ENCODE measurements at places on chromosomes 5 and 9.

DNA sequence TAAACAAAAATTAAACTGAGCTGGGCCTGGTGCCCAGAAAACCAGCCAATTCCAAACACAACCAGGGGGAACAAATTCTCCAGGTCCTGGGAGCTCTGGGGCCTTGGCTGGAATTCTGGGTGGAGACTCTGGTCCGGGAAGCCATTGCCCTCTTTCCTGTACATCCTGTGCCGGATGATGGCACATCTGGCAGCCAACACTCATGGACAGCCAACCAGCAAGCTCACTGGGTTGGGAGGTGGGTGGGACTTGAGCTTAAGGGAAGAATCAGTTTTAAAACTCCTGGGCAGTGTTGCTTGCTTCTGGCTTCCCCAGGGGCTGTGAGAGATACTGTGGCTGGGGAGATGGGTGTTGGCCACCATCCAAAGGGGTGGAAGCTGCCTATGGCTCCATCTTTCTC is 56.1 kb downstream of the PCDH1 start:
- DNase-seq: peak; percentile 9

- DNase-seq: no peak
These were observed 313 bp downstream of the BRIX1 start for GRCh38 chr5:34915856-34916192.

DNA sequence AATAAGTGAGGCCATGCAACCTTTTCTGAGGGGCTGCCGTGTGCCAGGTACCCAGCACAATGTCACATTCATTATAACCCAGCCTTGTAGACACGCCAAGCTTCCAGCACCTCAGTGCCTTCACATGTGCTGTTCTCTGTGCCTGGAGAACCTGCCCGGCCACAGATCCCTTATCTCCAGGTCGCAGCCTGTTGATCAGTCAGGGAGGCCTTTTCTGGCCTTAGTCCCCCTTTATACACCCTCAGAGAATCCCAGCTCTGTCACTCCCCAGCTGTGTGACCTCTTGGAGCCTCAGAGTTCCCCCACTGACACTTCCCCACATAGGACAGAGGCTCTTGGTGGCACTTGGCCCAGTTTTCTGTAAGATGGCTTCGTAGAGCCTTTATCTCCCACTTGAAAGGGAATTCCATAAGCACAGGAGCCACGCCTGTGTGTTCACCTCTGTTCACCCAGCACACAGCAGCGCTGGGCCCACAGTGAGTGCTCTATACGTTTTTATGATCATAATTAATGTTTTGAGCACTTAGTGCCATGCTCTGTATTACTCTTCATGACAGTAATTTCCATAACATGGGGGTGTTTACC is 38.7 kb downstream of the NEURL1B start:
- no peak for DNase-seq

DNA sequence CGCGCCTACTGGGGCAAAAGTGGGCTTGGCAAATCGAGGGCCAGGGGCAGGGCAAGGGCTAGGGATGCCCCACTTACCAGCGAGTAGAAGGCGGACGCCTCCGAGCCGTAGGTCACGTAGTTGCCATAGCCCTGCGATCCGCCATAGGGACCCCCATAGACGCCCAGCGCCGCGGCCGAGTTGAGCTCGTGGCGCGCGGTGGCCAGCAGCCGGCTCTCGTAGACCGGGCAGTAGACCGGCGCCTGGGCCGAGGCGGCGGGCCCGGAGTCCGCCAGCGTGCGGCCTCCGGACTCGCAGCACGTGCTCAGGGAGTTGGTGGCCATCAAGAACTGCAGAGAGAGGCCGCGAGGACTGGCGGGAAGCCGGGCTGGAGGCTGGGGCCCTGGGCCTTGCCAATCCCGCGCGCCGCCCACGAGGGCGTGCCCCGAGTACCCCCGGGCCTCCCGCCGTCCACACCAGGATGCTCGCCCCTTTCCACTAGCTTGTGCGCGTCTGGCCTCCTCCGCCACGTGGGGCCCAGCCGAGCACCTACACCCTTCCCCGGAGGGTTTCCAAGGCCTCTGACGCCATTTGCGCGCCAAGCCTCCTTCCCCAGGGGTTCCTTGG is 891 bp downstream of the IRX4 start:
- no peak for DNase-seq

- no peak for DNase-seq
These were observed 28.5 kb upstream of the KIF4B start for GRCh38 chr5:154984946-154985516.

DNA sequence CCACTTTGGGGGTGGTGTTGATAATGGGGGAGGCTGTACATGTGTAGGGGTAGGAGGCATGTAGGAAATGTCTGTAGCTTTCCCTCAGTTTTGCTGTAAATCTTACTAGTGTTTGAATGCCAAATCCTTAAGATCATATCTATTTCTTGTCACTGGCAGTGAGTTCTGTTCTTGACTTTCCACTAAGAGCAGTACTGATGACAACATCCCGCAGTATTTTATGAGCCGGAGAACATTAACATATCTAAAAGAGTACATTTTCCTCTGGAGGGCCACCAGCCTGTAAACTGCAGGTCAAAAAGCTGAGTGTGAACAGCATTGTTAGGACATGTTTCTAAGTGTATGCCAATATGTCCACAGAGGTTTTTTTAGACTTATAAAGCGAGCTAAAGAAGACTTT is 2.5 kb upstream of the HSPB3 start:
- no peak for DNase-seq

- no peak for DNase-seq
These were observed 68.2 kb upstream of the SMC2 start for GRCh38 chr9:104025945-104026344.

GRCh38 chr5:127830157-127830556 is 127.0 kb downstream of the CCDC192 start:
- no peak for DNase-seq

DNA sequence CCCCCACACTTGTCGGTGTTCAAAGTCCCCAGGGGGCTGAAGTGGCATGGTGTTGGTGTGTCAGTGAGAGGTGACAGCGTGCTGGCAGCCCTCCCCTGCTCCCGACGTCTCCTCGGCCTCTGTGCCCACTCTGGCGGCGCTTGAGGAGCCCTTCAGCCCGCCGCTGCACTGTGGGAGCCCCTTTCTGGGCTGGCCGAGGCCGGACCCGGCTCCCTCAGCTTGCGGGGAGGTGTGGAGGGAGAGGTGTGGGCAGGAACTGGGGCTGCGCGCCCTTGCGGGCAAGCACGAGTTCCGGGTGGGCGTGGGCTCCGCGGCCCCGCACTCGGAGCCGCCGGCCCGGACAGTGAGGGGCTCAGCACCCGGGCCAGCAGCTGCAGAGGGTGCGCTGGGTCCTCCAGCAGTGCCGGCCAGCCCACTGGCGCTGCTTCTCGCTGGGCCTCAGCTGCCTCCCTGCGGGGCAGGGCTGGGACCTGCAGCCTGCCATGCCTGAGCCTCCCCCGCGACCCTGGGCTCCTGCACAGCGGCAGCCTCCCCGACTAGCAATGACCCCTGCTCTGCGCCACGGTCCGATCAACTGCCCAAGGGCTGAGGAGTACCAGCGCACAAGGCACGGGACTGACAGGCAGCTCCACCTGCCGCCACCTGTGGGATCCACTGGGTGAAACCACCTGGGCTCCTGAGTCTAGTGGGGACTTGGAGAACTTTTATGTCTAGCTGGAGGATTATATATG is 224.1 kb upstream of the RIOK2 start:
- no peak for DNase-seq

GRCh38 chr9:70484232-70485130 is 70.0 kb upstream of the KLF9 start:
- peak; percentile 76 for DNase-seq

DNA sequence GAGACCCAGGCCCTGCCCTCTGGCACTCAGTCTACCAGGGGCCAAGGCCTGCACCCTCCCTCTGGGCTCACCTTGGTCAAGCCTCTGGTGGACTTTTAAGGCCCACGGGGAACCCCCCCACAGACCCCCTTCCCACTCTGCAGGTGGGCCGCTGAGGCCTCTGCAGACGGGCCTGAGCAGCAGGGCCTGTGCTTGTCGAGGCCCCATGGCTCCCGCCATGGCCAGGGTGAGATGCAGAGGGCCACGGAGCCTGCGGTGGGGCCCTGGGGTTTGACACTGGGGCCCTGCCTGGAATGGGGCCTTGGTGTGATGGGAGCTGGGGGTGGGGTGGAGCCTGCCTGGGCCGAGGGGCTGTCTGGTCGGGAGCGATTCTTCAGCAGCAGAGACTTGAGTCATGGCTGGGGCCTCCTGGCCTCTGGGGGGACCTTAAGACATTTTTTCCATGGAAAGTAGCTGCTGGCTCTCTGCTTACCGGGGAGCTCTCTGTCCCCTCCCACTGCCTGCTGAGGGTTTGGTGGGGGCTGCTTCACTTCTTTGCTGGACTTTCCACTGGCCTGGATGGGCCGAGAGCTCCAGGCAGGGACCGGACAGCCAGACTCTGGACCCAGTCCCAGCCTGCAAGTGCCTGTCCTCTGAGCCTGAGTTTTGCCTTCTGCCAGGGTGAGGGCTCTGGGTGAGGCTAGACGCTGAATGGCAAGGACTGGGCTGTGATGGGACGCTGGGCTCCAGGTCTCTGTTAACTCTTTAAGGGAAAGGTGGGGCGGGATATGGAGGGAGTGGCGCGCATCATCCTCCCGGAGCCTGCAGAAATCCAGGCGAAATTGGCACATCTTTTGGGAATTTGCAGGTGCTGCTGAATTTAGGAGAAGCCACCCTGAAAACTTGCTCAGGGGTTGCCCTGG is 132.2 kb downstream of the RXRA start:
- DNase-seq: no peak

DNA sequence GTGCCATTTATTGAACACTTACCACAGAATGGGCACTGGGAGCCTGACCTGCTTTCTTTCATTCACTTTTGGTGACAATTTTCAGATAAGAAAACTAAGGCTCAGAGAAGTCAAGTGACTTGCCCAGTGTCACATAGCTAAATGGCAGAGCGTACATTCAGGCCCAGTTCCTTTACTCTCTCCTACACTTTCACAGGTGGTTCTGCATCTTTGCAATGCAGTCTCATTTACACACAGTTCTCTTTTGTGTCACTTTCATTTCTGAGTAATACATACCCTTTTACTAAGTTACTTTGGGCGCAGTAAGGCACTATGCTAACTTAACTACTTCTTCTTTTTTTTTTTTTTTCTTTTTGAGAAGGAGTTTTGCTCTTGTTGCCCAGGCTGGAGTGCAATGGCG is 8.3 kb downstream of the NFIL3 start:
- DNase-seq: no peak

- DNase-seq: no peak
These were observed 46.5 kb downstream of the GRAMD2B start for GRCh38 chr5:126469536-126470316.

- no peak for DNase-seq
These were observed 1981.7 kb upstream of the NUDT12 start for GRCh38 chr5:105544300-105544699.

DNA sequence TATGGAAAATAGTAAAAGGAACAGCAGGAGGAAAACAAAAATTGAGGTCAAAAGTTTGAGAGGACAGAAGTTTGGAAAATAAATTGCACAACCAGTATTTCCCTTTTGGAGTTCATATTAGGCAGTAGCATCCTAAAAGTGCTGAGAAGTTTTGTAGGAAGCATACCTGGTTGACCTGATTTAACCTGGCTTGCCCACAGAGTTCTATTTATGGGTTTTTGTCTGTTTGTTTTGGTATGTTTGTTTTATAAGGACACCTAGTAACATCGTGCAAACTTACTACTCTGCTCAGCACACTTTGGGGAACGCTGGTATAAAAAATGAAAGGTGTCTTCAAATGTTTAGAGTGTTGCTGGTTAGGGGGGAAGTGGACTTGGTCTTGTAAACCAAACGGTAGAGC is 15.1 kb downstream of the ADRB2 start:
- no peak for DNase-seq

DNA sequence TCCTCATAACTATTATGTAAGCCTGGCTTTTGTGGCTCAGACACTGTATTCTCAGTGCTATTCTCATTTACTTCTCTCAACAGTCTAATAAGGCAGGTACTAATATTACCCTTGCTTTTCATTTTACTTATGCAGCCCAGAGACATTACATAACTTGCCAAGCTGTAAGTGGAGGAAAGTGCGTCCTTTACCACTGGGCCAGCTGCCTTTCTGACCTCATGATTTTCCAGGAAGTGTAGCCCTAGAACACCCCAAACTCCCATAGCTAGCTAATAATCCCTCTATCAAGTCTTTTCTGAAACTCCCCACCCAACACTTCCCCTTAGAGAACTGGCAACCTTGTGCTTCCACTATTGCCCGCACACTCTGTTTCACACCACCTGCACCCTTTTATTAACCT is 192.9 kb upstream of the HMHB1 start:
- no peak for DNase-seq

GRCh38 chr9:126611592-126612325 is 2.0 kb upstream of the LMX1B start:
- peak; percentile 24 for DNase-seq

DNA sequence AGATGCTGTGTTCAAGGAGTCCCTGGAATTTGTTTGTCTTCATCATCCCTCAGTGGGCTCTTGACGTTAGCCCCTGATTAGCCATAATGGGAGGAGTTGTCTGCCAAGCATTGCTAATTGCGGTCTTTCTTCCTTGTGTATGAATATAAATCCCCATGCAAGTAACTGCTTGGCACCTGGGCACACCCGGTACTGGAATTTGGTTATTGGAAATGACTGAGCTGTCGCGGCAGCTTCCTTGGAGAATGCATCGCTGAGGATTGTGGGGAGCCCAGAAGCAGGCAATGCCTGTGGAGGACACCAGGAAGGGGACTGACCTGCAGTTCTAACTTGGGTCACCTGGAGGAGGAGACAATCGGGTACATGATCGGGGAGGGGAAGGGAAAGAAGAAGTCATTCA is 53.3 kb upstream of the CTSL start:
- no peak for DNase-seq

DNA sequence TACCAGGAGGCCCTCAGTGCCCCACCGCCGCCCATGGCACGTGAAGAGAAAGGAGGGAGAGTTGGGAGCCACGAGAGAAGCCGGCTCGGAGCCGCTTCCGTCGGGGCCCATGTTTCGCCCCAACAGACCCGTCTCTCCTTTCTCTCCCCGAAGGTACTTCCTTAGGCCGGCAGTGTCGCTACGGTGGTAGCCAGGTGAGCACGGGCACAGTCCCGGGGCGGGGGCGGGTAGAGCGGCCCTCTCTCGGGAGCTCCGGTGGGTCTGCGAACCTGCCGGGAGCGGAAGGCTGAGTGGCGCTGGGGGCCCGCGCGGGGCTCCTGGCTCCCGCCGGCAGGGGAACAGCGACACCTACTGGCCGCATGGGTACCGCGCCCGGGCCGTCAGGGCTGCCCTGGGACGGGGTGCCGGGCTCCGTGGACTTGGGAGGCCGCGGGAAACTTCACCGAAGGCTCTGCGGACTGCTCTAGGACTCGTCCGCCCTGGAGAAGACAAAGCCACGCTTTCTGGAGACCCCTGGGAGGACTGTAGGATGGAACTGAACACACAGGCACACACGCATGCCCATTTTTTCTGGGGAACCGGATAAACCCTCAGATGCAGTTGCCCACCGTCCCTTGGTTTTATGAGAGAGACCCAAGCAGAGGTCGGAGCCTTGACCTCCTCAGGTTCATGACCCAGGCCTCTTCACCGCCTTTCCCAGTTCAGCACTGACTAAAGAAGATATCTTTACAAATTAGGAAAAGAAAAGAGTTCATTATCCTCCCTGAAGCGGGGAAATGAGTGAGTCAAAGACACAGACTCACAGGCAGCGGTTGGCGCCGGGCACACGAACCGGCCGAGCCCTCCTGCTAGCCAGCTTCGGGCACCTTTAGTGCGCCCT is 202.5 kb downstream of the MEF2C start:
- peak; percentile 50 for DNase-seq
